Uterine smooth muscle cell (primary cell): ENCODE measurements at places on chromosomes 2 and 18. TPM values are rescaled to one million over a fixed set of nuclear protein-coding genes. Genes with fewer than 3 reads are reported as not detected.

The TEKT4 gene
- total RNA-seq: not detected in 2 replicates

The UGT1A8 gene
- 0.12 TPM in 1 of 2 replicates, not detected in the other for total RNA-seq

The POTEJ gene
- total RNA-seq: not detected in 2 replicates

The ALPP gene
- total RNA-seq: not detected in 2 replicates

The SIX3 gene
- total RNA-seq: under 0.01 TPM in 1 of 2 replicates, not detected in the other

The EGR4 gene
- not detected in 2 replicates for total RNA-seq

The CSRNP3 gene
- 1.8 and 1.9 TPM in 2 replicates for total RNA-seq
